Kidney epithelial cell (primary cell): ENCODE measurements at places on chromosomes 5 and 9. TPM values are rescaled to one million over a fixed set of nuclear protein-coding genes. Genes with fewer than 3 reads are reported as not detected.

DNA sequence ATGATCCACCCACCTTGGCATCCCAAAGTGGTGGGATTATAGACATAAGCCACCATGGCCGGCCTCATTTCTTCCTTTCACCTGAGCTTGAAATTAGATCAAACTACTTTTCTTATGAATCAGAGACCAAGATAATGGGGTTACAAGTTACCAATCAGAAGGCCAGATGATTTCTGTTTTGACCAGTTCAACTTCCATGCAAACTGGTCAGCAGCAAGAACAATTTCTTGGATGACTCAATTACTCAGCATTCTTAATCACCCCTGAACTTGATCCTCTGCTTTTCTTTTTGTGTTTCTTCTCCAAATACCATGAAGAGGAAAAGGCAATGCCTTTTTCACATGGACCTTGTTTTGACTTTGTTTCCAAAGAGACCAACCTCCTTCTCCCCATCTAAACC is 10.0 kb upstream of the PLIN2 start:
- DNase-seq, result peak; percentile 57

DNA sequence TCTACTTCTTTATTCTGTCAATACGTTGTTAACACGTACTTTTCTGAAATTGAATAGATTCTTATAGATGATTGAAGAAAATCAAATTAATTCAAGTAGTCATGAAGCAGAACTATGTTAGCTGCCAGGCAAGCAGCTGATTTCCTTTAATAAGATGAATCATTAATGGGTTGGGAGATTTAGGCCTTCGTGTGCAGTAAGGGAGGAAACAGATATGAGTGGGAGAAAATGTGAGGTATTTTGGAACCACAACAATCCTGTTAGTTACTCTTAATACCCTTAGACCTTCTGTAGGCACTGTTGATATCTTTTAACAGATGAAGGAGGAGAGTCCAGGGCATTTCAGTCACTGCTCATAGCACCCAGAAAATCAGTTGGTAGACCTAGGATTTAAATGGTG is 121.0 kb downstream of the AOPEP start:
- DNase-seq, result peak; percentile 70

DNA sequence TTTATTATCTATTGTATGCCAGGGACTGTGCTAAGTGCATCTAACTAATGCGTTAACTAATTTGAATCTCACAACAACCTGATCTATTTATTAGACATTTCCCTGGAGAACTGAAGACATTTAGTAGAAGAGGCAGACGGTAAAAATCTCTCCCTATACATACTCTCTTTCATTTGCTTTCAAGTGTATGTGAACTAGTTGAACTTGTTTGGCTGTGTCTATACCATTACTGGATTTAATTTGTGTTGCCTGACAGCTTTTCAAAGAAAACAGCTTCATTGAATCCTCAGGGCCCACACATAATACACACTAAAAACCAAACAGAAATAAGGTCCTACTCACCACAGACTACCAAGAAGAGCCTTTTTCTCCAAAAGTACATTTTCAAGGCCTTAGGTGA is 133.6 kb upstream of the NR3C1 start:
- no peak for DNase-seq

DNA sequence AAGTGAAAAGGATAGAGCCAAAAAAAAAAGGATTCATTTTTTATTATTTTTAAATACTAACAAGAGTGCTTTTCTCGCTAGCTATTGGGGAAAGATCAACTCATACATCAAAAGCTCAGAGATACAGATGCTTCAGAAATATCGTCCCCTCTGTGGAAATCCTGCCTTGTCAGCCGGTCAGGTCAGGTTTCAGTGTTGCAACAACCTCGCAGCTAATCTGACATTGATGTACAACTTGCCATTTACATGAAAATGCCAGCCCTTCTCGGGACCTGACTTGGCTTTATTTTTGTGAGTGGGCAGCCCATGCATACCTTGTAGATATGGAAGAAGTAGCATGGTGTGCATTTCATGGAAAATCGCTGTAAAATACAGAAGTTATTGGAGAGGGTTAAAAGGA is 358.8 kb upstream of the ADAMTS16 start:
- DNase-seq, result no peak

DNA sequence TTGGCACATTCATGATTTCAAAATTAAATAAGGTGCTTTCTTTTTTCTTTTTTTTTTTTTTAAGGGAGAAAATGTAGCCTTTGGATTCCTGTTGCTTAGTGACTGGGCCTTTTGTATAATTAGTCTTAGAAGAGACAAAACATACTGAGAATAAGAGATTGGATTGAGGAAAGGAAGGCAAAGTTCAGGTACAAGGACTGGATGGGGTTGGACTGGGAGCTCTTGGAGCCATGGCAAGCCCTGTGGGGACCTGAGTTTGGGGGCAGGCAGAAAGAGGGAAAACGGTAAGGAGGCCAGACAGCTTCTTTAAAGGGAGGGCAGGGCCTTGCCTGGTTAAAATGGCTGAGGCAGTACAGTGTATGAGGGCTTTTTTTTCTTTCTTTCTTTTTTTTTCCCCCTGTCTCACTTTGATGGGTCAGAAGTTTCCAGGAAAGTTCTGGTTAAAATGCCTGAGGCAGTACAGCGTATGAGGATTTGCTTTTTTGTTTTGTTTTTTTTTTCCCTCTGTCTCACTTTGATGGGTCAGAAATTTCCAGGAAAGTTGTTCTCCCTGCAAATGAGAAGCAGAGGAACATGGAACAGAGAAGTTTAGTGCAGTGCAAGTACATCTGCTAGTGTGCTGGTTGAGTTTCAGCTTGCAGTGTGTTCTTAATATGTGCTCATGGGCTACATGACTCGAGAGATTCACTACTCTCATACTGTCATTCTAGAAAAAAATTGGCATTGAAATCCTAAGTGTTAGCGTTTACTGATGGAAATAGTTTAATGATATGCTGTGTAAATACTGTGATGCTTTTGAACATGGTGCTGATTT is 16.8 kb downstream of the SNX18 start:
- DNase-seq, result no peak

DNA sequence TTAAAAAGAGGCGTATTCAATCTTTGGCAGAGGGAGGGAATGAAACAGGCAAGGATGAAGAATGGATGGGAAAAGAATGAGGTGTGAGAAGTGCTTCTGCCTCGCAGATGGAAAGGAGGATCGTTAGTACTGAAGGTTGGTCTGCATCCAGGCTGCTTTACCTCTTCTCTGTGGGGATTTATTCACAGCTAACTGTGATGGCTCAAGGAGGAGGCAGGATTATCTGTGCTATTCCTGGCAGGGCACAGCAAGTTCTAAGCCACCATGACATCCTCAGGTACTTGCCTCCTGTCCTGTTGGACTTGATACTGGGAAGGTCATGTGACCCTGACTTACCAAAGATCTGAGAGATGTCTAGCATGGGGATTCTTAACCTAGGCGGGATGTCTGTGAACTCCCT is 84.3 kb downstream of the GDNF start:
- no peak for DNase-seq

GRCh38 chr9:108903420-108904103 is 30.4 kb downstream of the ELP1 start:
- DNase-seq, result no peak

- no peak for DNase-seq
Measured at GRCh38 chr9:107805201-107805600, 315.6 kb upstream of the KLF4 start.

FREM1 gene
- 0.75 and 1.0 TPM in 2 replicates for total RNA-seq

SAXO1 gene
- under 0.01 TPM in 1 of 2 replicates, not detected in the other for total RNA-seq

PAEP gene
- total RNA-seq, result 0.21 TPM in 1 of 2 replicates, not detected in the other

C5orf52 gene
- total RNA-seq, result not detected in 2 replicates
